ENCODE measurements at places on chromosomes 5 and 9.

DNA sequence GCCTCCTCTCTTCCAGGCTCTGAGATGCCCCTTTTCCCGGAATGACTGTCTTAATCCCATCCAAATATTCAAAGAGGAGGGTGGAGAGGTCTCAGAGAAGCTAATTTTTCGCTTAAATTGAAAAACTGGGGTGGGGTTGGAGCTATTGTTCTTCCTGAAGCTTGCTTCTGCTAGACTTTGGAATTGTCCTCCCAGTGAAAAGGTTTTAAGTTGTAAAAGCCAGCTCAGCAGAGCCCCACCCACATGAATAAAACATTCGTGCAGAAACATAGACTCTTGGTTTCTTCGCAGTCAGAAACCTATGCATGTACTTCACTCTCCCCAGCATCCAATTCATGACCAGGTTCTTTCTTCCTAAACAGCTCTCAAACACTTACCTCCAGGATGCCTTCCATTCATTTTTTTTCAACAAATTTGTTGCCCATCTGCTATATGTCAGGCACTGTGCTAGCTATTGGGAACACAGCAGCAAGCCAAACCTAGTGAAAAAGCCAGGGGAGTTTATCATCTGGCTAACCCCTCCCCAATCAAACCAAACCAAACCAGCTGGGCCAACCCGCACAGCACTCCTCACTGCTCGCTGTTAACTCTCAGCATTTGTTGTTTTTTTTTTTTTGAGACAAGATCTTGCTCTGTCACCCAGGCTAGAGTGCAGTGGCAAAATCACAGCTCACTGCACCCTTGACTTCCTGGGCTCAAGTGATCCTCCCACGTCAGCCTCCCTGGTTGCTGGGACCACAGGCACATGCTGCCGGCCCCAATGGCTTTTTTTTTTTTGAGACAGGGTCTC is 37.9 kb upstream of the OCLN start:
- DNase-seq: no peak

GRCh38 chr9:90074316-90074962 is 469.6 kb downstream of the GADD45G start:
- no peak for DNase-seq

DNA sequence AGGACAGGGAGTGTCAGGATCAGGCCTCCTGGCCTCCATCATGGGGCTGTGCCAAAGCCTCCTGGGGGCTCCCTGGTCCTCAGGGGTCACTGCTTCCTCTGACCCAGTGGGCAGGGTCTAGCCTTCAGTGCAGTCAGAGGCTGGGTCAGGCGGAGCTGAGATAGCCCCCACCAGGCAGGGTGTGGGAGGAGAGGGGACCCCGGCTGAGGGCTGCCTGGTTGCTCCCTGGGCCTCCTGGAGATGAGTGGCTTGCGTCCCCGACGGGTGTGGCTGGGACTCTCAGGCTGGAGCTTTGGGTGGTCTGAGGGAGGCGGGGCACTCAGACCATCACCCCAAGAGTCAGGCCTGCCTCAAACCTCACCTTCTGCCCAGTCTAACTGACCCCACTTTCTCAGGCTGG is 21.7 kb downstream of the FAM163B start:
- DNase-seq: no peak

DNA sequence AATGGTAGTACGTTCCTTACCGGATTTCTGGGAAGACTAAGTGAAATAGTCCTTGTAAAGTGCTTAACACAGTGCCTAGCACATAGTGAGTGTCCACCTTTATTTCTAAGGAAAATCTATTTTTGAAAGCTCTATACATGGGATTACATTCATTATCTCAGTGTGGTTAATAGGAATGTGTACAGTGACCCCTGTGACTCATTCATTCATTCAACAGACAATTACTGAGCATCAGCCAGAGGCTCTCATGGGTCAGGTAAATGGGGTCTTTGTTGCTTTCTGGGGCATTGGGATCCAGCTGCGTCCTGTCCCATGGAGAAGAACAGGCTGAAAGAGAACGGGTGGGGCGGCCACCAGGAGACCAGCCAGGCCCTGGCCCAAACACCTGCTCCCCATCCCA is 226.2 kb upstream of the TBC1D2 start:
- no peak for DNase-seq

DNA sequence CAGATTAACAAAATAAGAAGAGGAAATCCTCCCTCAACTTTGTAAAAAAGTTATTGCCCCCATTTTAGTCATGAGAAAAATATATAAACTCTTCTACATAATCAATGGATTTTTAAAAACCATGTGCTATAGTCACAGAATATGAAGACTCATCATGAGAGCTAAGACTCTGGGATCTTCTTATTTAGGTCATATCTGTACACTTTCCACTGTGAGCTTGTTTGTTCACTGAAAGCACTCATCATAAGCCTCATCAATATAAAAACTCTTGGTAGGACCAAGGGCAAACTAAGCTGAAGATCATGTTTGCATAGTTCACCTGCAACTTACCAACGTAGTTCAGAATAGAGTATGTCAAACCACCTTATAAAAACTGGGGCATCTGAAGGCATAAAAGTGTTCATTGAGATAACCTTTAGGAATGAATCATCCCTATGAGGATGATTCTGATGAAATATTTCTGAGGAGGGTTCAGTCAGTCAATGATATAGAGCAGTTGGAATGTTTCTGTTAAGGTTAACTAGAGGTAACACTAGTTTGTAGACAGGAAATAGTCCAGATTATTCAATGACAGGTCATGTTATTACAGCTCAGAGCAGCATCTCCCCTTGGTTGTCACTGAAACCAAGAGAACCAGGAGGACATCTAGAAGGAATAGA is 289.9 kb upstream of the SMC2 start:
- no peak for DNase-seq

GRCh38 chr9:129007766-129008468 is 20.2 kb downstream of the SH3GLB2 start:
- DNase-seq: no peak

GRCh38 chr5:124909734-124910133 is 163.3 kb upstream of the ZNF608 start:
- DNase-seq: no peak

GRCh38 chr9:11319538-11319937 is 706.7 kb upstream of the PTPRD start:
- no peak for DNase-seq

DNA sequence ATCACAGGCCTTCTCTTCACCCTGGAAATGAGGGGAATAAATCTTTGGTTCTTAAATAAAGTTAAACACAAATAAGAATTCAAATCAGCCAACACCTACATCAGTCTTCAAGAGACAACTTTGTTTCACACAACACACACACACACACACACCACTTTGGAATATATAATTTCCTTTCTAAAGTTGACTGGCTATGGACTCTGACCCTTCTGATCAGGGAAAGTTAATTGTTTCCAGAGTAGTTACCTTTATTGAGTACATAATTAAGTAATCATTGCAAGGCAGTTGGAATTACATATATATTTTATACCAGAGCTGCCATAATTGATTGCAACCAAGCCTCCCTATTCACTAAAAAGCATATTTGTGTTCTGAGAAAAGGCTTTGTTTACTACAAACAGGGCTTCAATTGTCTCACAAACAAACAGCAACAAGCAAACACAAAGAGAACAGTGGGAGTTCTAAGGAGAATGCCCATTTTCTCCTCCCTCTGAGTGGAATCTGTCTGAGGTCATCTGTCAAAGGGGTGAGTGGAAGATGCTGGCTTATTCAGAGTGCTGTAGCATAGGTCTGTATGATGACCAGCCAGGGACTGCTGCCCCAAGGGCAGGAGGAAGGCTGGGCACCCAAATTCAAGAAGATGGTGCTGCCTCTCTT is 136.6 kb downstream of the SEMA6A start:
- DNase-seq: no peak

DNA sequence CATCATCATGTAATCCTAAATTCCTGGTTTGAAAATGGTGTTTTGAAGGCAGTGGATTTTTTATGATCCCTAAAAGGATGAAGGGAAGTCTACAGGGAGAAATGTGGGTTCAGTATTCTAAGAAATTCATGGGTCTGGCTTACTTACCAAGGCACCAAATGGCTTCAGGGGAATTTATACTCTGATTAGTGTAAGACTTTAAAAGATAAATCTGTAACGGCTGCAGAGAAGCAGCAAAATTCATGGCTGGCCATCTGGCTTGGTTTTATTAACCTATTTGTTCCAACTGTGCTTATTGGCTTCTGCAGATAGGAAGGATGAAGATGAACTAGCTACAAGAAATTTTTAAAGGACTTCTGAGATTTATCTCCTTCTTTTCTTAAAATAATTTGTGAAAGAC is 222.8 kb downstream of the TENT4A start:
- DNase-seq: no peak

DNA sequence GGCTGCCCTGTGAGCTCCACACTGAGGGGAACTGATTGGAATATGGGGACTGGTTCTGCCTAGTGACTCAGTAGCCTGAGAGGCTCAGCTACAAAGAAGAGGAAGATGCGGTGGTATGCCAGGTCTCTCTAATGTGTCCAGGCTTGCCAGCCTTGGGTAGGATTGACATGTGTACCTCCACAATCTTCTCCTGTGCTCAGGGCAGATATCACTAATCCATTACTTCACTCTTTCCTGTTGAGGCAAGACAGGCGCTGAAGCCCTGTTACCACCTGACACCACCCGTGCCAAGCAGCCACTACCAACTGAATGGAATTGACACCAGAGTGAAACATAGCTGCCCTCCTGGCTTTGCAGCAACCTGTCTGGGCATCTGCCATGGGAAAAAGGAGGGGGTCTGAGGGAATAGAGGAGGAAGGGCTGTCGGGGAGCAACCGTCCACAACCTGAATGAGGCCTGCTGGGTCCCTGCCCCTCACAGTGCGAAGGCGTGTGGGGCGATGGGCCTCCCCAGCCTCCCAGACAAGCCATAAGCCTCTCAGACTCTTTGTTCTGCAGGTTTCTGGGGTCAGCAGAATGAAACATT is 114.7 kb upstream of the CXCL14 start:
- DNase-seq: no peak
